ENCODE measurements at places on chromosomes 3 and 15.

- peak; percentile 12 for DNase-seq
These were observed 238.4 kb upstream of the TBC1D5 start for GRCh38 chr3:17980863-17981262.

DNA sequence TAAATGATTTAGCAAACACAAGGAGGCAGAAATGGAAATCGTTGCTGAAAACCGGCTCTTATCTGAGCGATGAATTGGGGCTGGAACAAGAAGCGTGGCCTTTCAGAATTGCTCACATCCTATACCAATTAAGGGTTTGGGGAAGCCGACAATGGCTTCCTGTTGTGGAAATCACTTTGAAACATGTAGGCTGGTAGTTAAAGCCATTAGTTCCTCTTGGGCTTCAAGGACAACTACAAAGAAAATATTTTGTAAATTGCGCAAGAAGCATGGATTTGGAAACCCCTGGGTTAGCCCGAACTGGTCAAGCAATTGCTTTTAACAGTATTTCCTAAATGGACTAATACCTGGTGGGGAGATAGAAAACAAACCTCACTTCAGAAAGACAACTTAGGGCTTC, 182.4 kb downstream of the ADAMTS9 start:
- peak; percentile 46 for DNase-seq

- DNase-seq, result no peak
These were observed 80.4 kb upstream of the ZBTB20 start for GRCh38 chr3:115227461-115227860.

- no peak for DNase-seq
These were observed 211.1 kb upstream of the STT3B start for GRCh38 chr3:31321620-31322019.

GRCh38 chr3:141876891-141877621, 613 bp downstream of the ATP1B3 start:
- DNase-seq, result peak; percentile 82

DNA sequence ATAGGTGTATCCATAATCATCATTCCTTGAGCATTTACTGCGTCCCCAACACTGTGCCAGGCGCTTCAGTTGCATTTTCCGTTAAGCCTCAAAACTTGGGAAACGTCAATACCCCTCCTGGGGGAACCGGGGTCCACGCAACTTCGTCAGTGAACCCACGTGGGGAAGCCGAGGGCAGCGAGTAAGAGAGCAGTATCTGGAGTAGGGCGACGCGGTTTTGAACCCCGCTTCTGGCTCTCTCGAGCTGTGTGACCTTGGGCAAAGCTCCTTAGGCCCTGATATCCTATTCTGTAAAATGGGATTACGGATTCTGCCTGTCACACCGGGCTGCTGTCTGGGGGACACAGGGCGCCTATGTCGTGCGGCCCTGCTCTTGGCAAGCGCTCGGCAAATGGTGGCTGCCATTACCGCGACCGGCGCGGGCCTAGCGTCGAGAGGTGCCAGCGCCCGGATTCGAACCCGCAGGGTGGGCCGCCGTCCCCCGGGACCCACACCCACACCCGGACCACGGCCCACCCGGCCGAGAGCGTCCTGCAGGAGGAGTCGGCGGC, 590 bp downstream of the POLG start:
- no peak for DNase-seq

DNA sequence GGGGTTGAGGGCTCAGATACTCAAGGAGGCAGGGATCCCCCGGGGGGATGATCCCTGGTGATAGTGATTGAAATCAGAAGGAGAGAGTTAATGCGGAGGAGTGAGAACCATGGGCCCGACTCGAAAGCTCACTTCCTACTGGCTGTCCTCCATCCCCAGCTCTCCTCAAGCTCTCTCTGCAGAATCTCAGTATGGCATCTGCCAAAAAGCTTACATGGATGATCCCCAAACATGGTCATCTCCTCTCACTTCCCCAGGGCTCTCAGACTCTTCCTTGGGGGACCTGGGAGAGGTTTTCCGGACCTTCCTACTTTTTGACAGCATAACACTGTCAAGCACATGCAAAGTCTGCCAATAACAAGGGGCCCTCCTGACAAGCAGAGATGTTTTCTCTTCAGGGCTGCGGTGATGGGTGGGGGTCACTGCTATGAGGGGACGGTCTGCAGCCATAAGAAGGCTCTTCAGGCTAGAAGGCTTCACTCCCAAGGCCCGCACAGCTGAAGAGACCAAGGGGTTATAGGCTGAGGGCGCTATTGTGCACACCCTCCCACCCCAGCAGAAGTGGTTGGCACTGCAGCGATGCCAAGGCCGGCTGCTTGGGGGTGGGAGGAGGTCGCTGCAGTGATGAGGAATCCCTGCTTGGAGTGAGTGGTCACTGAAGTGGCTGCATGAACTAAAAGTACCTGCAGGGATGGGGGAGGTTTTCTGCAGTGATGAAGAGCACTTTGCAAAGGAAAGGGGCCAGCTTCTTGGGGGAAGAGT, 828 bp upstream of the VWA5B2 start:
- DNase-seq, result no peak

GRCh38 chr3:29331035-29331434, 50.2 kb downstream of the RBMS3 start:
- no peak for DNase-seq

- DNase-seq, result peak; percentile 62
These were observed 610 bp downstream of the MAP4 start for GRCh38 chr3:48015431-48016180.

- DNase-seq, result peak; percentile 93
These were observed 97.6 kb upstream of the STRIT1 start for GRCh38 chr3:155391104-155391503.

DNA sequence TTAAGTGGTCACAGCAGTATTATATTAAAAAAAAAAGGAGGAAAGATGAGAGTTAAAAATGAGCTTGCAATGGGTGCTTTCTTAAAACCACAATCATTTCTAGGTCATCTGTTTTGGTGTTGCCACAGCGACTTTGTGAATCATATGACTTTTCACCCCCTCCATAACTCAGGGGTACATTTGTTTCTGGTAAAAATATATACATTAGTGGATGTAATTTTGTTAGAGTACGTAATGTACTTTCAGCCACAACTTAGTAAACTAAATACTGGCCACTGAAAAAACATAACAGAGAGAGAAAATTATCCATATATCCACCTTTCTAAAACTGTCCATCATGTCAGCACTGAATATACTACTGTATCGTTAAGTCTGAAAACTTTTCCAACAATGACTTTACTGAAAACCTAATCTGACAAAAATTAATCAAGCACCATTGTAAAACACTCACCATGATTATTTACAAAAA, 3.4 kb downstream of the ANKRD28 start:
- peak; percentile 84 for DNase-seq

DNA sequence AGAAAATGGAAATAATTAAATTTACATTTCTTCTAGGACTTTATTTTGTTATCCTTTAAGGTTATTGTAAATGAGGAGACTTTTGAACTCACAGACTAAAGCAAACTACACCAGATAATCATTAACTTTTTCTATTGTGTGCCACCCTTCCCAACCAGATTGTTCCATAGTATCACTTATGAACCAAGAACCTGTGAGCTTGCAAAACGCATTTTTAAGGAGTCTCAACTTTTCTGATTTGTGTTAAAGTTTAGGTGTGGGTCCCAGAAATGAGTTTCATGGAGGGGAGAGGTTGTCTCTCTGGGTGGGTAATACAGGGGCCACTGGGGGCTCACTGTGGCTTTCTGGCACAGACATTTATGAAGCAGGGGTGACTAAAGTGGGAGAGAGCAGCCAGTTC, 75.7 kb downstream of the IGF1R start:
- no peak for DNase-seq

DNA sequence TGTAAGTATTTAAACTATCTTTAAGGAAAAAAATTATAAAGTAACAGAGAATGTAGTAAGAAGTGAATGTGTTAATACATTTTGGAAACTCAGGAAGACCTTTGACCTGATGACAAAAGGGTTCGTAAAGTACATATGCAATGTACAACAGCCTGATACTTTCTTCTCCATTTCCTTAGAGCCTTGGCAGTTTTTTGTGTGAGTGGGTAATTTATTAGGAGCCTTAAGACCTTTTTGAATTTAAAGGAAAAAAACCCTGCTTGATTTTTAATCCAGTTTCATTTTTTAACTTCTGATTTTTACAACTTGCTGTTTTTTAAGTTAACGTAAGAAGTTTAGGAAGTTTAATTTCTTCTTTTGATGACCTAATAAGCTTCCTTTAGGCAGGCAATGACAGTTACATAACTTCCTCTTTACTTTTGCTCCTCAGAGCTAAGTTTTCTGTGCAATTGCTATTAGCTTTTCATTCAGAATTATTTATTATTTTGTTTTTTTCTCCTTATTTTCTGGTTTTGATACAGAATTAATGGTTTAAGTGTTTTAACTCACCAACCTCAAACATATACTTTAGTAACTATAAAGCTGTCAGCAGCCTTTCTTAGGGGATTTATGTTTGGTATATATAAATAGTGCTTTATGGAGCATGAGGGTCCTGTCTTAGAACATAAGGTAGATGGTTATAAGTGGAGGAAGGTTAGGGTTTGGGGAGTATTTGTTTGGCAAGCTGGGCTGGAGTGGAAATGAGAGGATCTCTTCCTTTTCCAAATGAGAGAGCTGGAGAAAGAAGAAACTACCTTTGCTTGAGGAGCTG, 35.2 kb downstream of the ARMC8 start:
- DNase-seq, result no peak

DNA sequence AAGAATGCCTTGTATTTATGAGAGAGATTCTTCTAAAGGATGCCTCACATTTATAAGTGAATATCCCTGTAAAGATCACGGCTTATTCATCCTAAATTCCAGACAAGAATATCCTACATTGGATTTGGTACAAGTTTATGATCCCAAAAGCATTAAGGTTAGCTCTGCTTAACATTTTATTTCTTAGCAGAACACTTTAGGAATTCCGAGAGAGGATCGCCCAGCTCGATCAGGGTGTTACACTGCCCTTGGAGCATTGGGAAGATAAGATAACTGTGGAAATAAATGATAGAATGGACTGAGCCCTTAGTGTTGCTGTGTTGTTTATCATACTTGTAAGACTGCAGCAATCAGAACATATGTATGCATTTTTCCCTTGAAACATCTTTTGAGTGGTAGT, 223.0 kb upstream of the CDIN1 start:
- DNase-seq, result no peak

- peak; percentile 65 for DNase-seq
These were observed 29.2 kb downstream of the PDHB start for GRCh38 chr3:58404396-58404795.

- DNase-seq, result no peak
These were observed 138.6 kb downstream of the LSAMP start for GRCh38 chr3:116306720-116307119.

GRCh38 chr15:77071305-77072223, 655 bp upstream of the TSPAN3 start:
- DNase-seq, result no peak

- no peak for DNase-seq
These were observed 660 bp upstream of the RTF1 start for GRCh38 chr15:41416128-41416741.

DNA sequence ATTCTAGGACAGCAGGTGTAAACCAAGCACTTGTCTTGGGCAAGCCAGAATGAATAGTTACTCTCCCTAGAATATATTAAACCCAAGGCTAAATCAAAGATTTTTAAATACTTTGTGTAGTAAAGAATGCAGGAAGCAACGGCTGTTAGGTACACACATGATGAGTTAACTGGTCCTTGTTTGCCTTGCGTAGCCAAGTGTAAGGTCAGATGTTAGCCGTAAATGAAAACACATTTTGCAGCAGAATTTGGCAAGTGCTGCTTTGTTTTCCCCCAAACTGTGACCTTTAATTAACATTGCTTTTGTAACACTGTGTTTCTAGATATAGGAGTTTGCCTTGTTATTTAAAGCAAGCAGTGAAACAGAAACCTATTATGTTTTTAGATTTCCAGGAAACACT, 368.7 kb downstream of the IL5RA start:
- DNase-seq, result no peak

- DNase-seq, result peak; percentile 77
These were observed 3.3 kb downstream of the LYSMD4 start for GRCh38 chr15:99729920-99730319.

DNA sequence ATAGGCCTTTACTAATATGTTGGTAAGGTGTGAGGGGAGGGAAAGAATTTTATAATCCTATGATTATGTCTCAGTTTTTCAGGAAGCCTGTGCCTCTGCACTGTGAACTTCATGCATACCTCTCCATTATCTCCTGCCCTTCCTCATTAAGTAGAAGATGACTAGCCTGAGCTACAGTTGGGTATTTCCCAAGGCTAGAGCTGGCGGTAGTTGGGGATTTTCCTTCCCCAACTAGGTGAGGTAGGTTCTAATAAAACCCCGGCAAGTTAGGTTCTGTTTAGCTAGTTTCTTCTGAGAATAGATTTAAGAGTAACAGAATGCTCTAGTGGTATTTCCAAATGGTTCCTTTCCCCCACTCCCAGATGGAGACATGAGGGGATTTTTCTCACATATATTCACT, 414.5 kb downstream of the GRM7 start:
- DNase-seq, result no peak

GRCh38 chr15:64263567-64263966, 92.4 kb downstream of the CSNK1G1 start:
- DNase-seq, result no peak

DNA sequence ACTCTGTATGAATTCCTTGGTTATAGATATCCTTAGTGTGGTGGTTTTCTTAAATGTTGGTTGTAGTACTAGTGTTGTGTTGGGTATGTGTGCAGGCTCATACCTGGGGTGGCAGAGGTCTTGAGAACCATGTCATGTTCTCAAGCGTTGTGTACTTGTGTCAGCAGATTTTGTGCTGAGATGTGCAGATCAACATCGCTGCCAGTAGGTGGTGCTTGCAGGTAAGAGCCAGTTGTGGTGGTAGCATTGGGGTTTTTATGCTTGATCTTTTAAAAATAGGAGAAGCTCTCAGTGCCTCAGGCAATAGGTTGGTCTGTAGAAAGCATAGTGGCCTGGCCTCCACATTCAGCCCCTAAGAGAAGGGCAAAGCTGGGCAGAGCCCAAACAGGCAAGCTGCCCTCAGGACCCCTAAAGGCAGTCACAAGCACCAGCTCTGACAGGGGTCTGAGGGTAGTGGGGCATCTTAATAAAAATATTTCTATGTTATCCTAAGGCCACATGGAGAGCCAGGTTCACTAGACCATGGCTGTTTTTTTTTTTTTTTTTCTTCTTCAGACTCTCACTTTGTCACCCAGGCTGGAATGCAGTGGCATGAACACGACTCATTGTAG, 164.0 kb downstream of the IL20RB start:
- DNase-seq, result peak; percentile 40

DNA sequence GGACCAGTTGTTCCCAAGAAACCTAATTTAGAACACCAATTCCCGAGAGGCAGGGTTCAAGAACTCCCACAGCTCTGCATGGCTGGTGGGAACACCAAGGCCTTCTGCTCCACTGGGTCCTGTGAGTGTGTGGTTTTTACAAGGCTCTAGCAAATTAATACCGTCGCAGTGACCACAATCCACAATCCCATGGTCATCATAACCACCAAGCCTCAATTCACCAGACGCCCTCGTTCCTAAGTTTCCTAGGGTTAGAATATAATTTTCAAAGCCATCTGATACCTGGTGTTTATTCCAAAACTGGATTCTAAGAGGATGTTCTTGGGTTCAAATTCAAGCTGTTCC, 114.9 kb upstream of the RPL32 start:
- DNase-seq, result no peak

GRCh38 chr3:2659896-2660295, 450.3 kb downstream of the IL5RA start:
- DNase-seq, result no peak

GRCh38 chr15:43118286-43118685, 12.4 kb upstream of the UBR1 start:
- no peak for DNase-seq

GRCh38 chr3:109021556-109021955, 67.9 kb upstream of the GUCA1C start:
- DNase-seq, result no peak

All from adipocyte (in vitro differentiated cells).